Activated CD4-positive, alpha-beta memory T cell treated with anti-CD3 and anti-CD28 coated beads for 36 hours (primary cell): ENCODE measurements at places on chromosomes 11 and 22. TPM values are rescaled to one million over a fixed set of nuclear protein-coding genes. Genes with fewer than 3 reads are reported as not detected.

The CFAP300 gene
- not detected for total RNA-seq

The CSKMT gene
- total RNA-seq: 27.7 TPM

The KRTAP5-5 gene
- not detected for total RNA-seq

The OR4A5 gene
- total RNA-seq: not detected

The MIOX gene
- 0.39 TPM for total RNA-seq

The CASP5 gene
- total RNA-seq: not detected

The TREH gene
- not detected for total RNA-seq

The CDC42EP2 gene
- not detected for total RNA-seq

The TRPM5 gene
- not detected for total RNA-seq

The GLYATL1 gene
- total RNA-seq: not detected

- DNase-seq: no peak
- H3K27ac ChIP-seq: no peak overlapping the region
- H3K4me3 ChIP-seq: no peak overlapping the region
Observed at GRCh38 chr11:114612686-114613085, 17.1 kb upstream of the NXPE4 start.

DNA sequence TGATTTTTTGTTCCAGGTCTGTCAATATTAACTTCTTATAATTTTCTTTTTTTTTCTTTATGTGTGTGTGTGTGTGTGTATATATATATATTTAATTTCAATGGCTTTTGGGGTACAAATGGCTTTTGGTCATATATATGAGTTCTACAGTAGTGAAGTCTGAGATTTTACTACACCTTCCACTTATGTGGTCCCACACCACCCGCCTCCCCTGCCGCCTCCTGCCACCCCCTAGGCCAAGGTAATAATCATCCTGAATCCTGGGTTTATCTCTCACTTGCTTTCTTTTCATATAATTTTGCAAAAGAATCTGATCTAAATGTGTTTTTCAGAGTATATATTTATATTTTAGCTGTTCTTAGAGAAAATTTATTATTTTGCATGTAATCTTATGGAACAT lies 11.1 kb downstream of the NEAT1 start:
- H3K36me3 ChIP-seq: peaks cover 72% of the 10 kb centered on the region
- H3K4me1 ChIP-seq: peaks cover 86% of the 10 kb centered on the region
- no peaks in the 10 kb centered on the region for H3K27me3 ChIP-seq

- no peak overlapping the region for H3K27ac ChIP-seq
- H3K27me3 ChIP-seq: no peaks in the 10 kb centered on the region
- H3K36me3 ChIP-seq: peaks cover 6% of the 10 kb centered on the region
- H3K4me3 ChIP-seq: no peak overlapping the region
- no peaks in the 10 kb centered on the region for H3K4me1 ChIP-seq
Observed at GRCh38 chr22:38125751-38126201, 15.3 kb upstream of the BAIAP2L2 start.

DNA sequence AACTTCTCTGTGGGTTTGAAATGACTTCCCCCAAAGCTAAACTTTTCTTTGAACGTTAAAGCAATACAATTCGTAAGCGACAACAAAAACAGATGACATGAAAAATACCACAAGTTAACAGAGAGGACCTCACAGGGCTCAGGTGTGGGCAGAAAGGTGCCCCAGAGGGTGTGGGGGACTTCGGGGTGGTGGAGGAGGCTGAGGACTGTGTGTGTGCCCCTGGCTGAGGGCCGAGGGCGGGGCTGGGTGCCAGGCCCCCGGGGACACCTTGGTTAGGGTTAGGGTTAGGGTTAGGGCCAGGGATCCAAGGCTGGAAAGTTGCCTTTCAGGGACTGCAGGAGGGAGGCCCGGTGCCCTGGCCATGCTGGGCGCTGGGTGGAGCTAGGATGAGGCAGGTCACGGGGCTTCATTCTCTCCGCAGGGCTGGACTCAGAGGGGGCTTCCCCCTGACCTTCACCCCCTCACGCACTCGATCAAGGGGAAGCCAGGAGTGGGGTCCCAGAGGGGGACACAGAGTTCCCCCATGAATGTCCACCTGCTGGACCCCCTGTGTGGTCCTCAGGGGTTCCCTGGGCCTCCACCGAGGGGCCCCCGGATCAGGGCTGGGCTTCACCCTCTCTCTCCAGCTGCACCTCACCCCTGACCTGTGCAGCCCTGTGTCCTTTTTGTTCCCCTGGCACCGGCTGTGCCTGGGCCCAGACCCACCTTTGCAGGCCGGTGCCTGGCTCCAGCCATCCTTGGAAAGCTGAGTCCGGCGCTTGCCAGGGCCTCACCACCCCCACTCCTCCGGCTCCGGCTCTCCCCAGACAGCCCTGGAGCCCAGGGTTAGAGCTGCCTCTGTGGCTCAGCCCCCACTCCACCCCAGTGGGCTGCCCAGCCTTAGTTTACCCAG lies 7.0 kb downstream of the TNNI2 start:
- H3K36me3 ChIP-seq: no peaks in the 10 kb centered on the region
- peak; percentile 30 for DNase-seq
- H3K27me3 ChIP-seq: no peaks in the 10 kb centered on the region
- peaks cover 55% of the 10 kb centered on the region for H3K4me1 ChIP-seq

GRCh38 chr11:130847517-130847916 lies 68.8 kb downstream of the SNX19 start:
- no peaks in the 10 kb centered on the region for H3K36me3 ChIP-seq
- no peak overlapping the region for H3K27ac ChIP-seq
- no peaks in the 10 kb centered on the region for H3K4me1 ChIP-seq
- peaks cover 8% of the 10 kb centered on the region for H3K27me3 ChIP-seq
- no peak for DNase-seq

DNA sequence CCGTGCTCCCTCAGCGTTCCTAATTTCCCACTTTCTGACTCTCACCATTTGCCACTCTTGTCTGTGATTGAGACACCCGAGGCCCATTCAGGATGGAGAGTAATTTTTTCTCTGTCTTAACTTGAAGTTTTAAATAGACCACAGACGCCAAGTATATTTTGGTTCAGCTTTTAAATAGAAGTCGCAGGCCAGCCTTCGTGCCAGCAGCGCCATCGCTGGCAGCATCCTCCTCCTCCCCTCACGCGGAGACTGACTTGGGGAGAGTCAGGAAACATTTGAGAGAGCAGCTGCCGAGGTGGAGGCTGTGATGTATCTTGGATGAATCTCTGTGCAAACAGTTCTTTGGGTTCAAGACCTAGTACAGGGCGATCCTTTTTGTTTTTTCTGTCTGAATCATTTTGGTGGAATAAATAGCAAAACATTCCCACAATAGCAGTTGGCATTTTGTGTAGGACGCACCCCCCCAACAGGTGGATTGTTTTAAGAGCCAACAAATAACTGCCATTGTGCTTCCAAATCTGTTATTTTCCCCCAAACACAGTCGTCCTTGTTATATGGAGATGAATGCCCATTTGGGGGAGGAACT lies 889 bp upstream of the DMC1 start:
- H3K4me3 ChIP-seq: peak overlapping the region; percentile 84
- no peaks in the 10 kb centered on the region for H3K27me3 ChIP-seq
- peak overlapping the region; percentile 89 for H3K27ac ChIP-seq

- no peaks in the 10 kb centered on the region for H3K27me3 ChIP-seq
- H3K36me3 ChIP-seq: peaks cover 94% of the 10 kb centered on the region
- peaks cover 86% of the 10 kb centered on the region for H3K4me1 ChIP-seq
Observed at GRCh38 chr11:61108847-61109585, 6.7 kb downstream of the CD5 start.

GRCh38 chr22:46212195-46212594 lies 37.9 kb downstream of the CDPF1 start:
- no peak overlapping the region for H3K4me3 ChIP-seq
- H3K27ac ChIP-seq: no peak overlapping the region
- no peaks in the 10 kb centered on the region for H3K27me3 ChIP-seq

GRCh38 chr22:45837508-45837907 lies 139.5 kb downstream of the WNT7B start:
- H3K27me3 ChIP-seq: no peaks in the 10 kb centered on the region
- H3K27ac ChIP-seq: no peak overlapping the region

- DNase-seq: no peak
- no peak overlapping the region for H3K4me3 ChIP-seq
- H3K4me1 ChIP-seq: peaks cover 17% of the 10 kb centered on the region
- H3K36me3 ChIP-seq: peaks cover 18% of the 10 kb centered on the region
- no peaks in the 10 kb centered on the region for H3K27me3 ChIP-seq
Observed at GRCh38 chr11:78132475-78132874, 7.0 kb downstream of the ALG8 start.

GRCh38 chr11:126391970-126392632 lies 36.6 kb downstream of the ST3GAL4 start:
- no peaks in the 10 kb centered on the region for H3K36me3 ChIP-seq
- H3K4me3 ChIP-seq: no peak overlapping the region
- DNase-seq: no peak
- no peaks in the 10 kb centered on the region for H3K4me1 ChIP-seq
- no peak overlapping the region for H3K27ac ChIP-seq
- no peaks in the 10 kb centered on the region for H3K27me3 ChIP-seq

- H3K4me3 ChIP-seq: no peak overlapping the region
- no peaks in the 10 kb centered on the region for H3K4me1 ChIP-seq
- no peaks in the 10 kb centered on the region for H3K27me3 ChIP-seq
- no peak overlapping the region for H3K27ac ChIP-seq
- H3K36me3 ChIP-seq: no peaks in the 10 kb centered on the region
Observed at GRCh38 chr22:38033522-38034277, 23.5 kb upstream of the PICK1 start.

- peaks cover 10% of the 10 kb centered on the region for H3K4me1 ChIP-seq
- no peak overlapping the region for H3K4me3 ChIP-seq
- DNase-seq: no peak
- H3K27ac ChIP-seq: no peak overlapping the region
Observed at GRCh38 chr11:58659404-58659803, 36.9 kb downstream of the CNTF start.

GRCh38 chr11:72609045-72609444 lies 65.2 kb downstream of the PDE2A start:
- no peak overlapping the region for H3K4me3 ChIP-seq
- DNase-seq: peak; percentile 15
- no peaks in the 10 kb centered on the region for H3K36me3 ChIP-seq
- peaks cover 10% of the 10 kb centered on the region for H3K4me1 ChIP-seq

GRCh38 chr11:112795911-112796649 lies 165.1 kb upstream of the NCAM1 start:
- no peak overlapping the region for H3K27ac ChIP-seq
- no peak overlapping the region for H3K4me3 ChIP-seq
- DNase-seq: no peak
- peaks cover 11% of the 10 kb centered on the region for H3K4me1 ChIP-seq
- peaks cover 5% of the 10 kb centered on the region for H3K27me3 ChIP-seq

- H3K36me3 ChIP-seq: peaks cover 64% of the 10 kb centered on the region
- no peak for DNase-seq
- H3K27me3 ChIP-seq: no peaks in the 10 kb centered on the region
Observed at GRCh38 chr11:128520206-128520887, 67.0 kb downstream of the ETS1 start.

- H3K27ac ChIP-seq: no peak overlapping the region
- no peaks in the 10 kb centered on the region for H3K36me3 ChIP-seq
- DNase-seq: no peak
- no peak overlapping the region for H3K4me3 ChIP-seq
- H3K27me3 ChIP-seq: peaks cover 13% of the 10 kb centered on the region
Observed at GRCh38 chr11:57379732-57380131, 1.2 kb downstream of the PRG3 start.

DNA sequence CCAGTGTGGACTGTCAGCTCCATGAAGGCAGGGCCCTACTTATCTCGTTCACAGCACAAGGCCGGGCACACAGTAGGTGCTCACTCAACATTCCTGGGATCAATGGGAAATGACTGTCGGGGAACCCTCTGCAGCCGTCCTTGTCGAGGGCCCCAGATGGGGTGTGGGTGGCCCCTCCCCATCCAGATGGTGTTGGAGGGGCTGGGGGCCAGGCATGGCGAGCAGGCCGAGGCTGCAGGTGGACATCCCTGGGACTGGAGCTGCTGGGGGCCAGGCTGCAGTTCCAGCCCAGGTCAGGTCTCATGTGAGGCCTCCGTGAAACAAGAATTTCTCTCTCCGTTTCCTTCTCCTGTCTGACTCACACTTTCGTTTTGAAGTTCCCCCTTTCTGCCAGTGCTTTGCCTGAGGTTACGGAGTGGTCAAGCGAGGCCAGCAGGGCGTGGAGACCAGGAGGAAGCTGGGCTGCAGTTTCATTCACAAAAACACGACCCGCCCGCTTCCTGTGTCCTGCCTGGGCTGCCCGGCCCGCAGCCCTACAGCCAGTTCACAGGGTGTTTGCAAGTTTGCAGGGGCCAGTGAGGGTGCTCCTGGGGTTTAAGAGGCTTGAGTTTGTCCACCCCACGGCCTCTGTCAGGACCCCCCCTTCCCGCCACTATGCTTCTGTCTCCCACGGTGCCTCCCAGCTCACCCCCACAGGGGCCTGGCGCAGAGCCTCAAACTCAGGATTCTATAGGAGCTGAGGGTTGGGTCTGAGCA lies 4.5 kb downstream of the MYEOV start:
- peak overlapping the region; percentile 52 for H3K27ac ChIP-seq
- peak; percentile 48 for DNase-seq
- H3K4me1 ChIP-seq: peaks cover 48% of the 10 kb centered on the region
- H3K4me3 ChIP-seq: no peak overlapping the region

GRCh38 chr11:996681-997080 lies 39.8 kb downstream of the MUC6 start:
- DNase-seq: no peak
- H3K27ac ChIP-seq: no peak overlapping the region
- H3K36me3 ChIP-seq: peaks cover 22% of the 10 kb centered on the region
- H3K4me1 ChIP-seq: peaks cover 20% of the 10 kb centered on the region
- no peaks in the 10 kb centered on the region for H3K27me3 ChIP-seq

DNA sequence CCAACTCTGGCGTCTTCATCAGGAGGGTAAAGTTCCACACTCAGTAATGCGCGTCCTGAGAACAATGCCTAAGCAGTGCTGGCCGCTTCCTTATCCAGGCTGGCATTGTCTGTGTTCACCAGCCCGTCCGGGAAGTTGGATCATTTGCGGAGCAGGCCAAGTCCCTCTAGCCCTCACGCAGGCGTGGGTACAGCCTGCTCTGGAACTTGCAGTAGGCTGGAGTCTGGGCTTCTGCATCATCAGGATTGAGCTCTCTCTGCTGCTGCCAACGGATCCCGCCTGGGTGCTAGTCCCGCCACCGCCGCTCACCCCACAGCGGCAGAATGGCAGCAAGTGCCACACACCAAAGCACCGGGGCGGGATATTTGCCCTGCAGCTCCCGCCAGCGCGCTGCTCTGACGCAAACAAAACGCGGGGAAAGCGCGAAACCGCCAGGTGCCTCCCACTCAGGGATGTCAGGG lies 29.0 kb downstream of the GLYATL1 start:
- H3K36me3 ChIP-seq: no peaks in the 10 kb centered on the region
- peaks cover 10% of the 10 kb centered on the region for H3K27me3 ChIP-seq
- H3K27ac ChIP-seq: no peak overlapping the region

GRCh38 chr22:20604776-20605221 lies 97.4 kb downstream of the MED15 start:
- no peak overlapping the region for H3K4me3 ChIP-seq
- no peak for DNase-seq
- H3K27me3 ChIP-seq: no peaks in the 10 kb centered on the region
- H3K36me3 ChIP-seq: no peaks in the 10 kb centered on the region
- peaks cover 7% of the 10 kb centered on the region for H3K4me1 ChIP-seq

- peaks cover 9% of the 10 kb centered on the region for H3K27me3 ChIP-seq
- no peak overlapping the region for H3K4me3 ChIP-seq
- H3K4me1 ChIP-seq: no peaks in the 10 kb centered on the region
- H3K36me3 ChIP-seq: no peaks in the 10 kb centered on the region
Observed at GRCh38 chr11:117501237-117501898, 173.7 kb downstream of the CEP164 start.
